ENCODE measurements at places on chromosomes 16 and 17.
A peak's percentile ranks its signal among the peaks of the same experiment; 100 is the strongest.

DNA sequence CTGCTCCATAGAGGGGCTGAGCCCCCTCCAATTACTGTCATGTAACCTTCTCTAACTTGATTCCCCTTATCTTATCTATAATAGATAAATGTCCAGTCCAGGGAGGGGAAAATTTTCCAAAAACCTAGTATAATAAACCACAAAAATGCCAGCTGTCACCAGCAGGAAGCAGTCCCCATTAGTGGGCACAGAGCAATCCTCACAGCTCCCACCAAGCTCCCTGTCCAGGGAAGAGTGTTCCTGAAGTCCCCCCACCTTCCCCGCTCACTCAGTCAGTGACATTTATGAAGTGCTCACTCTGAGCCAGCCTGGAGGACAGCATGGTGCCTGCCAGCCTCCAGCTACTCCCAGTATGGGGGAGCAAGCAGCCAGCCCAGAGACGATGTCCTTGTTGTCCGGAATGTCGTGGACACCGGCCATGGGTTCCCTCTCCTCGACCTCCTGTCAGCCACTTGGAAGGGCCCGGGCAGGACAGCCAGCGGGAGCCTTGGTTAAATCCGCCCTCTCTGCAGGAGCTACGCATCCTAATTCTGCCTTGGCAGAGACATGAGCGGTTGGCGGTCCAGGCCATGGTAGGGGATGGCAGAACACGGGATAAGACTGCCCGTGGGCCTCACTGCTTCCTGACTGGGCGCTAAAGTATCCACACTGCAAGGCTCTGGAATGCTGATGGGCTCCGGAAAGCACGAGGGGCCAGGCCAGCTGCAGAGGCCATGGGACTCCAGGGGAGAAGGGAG lies 102.0 kb upstream of the CDH5 start:
- no peak for DNase-seq

DNA sequence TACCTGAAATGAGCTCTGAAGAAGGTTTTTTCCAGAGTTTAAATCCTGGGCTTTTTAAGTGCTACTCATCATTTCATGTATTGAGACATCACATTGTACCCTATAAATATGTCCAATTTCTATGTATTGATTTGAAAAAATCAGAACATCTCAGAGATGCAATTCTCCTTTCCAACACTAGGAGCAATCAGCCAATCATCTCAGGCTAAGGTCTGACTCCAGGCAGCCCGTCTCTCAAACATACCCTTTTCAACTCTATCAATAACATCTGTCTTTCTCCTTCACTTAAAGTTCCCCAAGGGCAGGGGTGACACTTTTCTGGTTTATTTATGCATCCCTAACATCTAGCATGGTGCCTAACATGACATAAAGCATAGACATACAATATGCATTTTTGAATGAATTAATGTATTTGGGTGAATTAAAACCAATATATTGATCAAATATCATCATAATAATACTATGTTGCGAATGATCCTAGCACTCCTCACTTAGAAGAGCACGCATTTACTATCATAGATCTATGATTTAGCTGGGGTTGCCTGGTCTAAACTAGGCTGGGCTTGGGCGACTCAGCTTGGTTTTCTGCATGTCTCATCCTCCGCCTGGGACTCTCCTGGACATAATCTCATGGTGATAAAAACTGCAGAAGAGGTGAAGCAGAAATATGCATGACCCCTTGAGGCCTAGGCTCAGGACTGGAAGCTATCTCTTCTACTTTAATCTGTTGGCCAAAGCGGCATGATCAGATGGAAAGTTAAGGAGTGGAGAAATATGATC lies 5.2 kb upstream of the CDH11 start:
- DNase-seq = no peak

DNA sequence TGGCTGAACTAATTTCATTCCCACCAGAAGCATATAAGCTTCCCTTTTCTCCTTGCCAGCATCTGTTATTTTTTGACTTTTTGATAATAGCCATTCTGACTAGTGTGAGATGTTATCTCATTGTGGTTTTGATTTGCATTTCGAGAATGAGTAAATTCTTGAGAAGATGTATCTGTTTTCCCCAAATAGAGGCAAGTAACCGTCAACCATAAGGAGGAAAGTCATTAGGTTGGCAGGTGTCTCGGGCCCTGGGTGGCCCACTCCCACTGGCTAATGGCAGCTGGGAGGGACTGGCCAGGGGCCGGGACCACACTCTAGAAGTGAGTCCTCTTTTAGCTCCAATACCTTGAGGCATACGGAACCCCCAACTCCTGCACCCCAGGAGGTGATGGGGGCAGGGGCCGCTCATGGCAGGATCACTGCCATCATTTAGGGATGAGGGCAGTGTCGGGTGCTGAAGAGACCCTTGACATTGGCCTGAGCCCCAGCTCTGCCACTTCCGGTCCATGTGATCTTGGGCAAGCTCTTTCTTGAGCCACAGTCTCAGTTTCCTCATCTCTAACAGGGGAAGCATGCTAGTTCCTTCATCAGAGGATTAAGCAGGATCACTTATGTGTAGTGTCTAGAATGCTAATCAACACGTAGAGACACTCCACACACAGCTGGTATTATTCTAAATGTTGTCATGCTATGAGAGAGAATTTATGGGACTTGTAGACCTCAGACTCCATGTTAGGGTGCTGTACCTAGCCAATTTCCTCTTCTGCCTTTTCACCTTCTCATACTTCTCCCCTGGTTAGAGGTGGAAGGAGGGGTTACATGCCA lies 44.3 kb downstream of the RGS9 start:
- peak; percentile 89 for DNase-seq

- DNase-seq = peak; percentile 80
Measured at GRCh38 chr16:56610017-56610608, 1.7 kb downstream of the MT2A start.

Measured in activated CD4-positive, alpha-beta T cell treated with anti-CD3 and anti-CD28 coated beads, Interleukin-2, Interleukin-6, amounts not matched to agents 100 ng/mL and 50 ng/mL, durations not matched to agents 16 hours and 8 hours (primary cell).